ENCODE measurements at places on chromosomes 3 and 15. TPM values are rescaled to one million over a fixed set of nuclear protein-coding genes. Genes with fewer than 3 reads are reported as not detected.

Gene GASK1A
- not detected for total RNA-seq

Gene RTP4
- total RNA-seq: not detected

Gene XYLB
- total RNA-seq: 3.2 TPM

Gene TMCO5A
- not detected for total RNA-seq

Gene IQCF5
- total RNA-seq: not detected

Gene NR2E3
- total RNA-seq: not detected

Gene MESP2
- total RNA-seq: 0.43 TPM

GRCh38 chr3:33575311-33575710 is 135.1 kb upstream of the UBP1 start:
- DNase-seq: no peak

DNA sequence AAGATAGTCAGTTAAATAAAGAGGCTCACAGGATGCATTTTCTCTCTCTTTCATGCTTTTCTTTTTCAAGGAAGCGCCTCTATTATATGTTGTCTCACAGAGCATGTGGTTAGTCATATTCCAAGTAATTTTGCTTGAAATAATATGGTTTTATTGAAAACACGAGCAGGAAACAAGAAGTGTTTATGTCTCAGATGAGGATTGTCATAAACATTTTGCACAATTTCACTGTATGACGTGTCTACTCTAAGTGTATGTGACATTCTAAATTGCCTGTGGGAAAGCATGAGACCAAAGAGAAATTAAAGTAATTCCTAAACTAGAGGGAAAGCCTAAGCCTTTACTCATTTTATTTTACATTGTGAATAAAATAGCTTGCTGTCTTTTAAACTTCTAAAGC is 818.6 kb downstream of the EPHA3 start:
- DNase-seq: no peak

DNA sequence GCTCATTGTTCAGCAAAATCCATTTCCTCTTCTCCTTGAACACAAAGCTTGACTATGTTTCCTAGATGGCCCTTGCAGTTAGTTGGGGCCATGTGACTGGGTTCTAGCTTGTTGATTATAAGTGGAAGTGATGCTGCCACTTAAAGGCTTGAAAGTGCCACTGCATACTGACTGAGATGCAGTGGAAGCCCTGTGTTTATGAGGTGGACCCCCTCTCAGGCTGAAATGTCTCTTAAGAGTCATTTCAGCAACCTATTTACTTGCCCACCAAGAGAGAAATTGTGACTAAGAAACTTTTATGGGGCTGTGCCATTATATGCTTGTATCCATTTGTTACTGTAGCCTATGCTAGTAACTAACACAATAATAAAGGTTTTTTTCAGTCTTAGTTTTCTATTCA is 8.4 kb upstream of the ANP32A start:
- no peak for DNase-seq

DNA sequence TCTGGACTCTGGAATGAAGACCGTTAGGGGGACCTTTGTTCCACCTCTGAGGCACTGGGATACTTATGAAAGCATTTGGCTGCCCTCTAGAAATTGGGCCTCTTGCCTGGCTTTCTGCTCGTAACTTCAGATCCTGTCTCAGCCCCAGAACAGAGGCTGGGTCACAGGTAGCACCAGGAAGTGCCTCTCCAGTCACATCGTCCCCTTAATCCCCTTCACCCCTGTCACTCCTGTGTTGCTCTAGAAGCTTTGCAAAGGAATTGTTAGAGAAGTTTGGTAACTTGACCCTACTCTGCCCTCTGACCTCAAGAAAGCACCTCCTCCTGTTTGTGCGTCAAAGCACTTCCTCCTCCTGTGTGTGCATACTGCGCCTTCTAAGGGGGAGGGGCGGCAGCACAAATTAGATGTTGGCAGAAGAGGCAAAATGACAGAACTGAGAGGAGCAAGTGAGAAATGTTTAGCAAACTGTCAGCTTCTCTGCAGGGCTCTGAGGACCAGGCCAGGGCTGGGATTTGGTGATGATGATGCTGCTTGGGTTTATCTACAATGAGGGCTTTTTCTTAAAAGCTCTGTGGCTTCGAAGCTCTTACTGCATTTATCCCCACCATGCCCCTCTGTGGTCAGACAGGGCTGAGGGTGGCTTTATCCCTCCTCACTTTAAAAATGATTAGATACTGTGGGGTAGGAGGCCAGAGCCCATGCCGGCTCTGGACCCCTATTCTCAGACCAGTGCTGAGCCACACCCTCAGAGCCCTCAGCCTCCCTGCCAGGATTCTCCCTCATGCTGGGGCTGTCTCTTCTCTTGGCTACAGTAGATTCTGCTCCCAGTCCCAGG is 76.2 kb downstream of the LARS2 start:
- no peak for DNase-seq

DNA sequence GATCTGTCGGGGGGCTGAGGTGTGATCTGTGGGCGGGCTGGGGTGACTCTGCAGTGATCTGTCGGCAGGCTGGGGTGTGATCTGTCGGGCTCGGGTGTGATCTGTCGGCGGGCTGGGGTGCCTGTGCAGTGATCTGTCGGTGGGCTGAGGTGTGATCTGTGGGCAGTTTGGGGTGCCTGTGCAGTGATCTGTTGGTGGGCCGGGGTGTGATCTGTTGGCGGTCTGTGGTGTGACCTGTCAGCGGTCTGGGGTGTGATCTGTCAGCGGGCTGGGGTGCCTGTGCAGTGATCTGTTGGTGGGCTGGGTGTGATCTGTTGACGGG is 205.1 kb downstream of the XXYLT1 start:
- DNase-seq: no peak

GRCh38 chr3:18499301-18499700 is 74.2 kb upstream of the SATB1 start:
- no peak for DNase-seq

- DNase-seq: no peak
Measured at GRCh38 chr15:65311760-65312159, 7.3 kb downstream of the RNU5B-1 start.

GRCh38 chr3:109023656-109024254 is 70.1 kb upstream of the GUCA1C start:
- peak; percentile 26 for DNase-seq

DNA sequence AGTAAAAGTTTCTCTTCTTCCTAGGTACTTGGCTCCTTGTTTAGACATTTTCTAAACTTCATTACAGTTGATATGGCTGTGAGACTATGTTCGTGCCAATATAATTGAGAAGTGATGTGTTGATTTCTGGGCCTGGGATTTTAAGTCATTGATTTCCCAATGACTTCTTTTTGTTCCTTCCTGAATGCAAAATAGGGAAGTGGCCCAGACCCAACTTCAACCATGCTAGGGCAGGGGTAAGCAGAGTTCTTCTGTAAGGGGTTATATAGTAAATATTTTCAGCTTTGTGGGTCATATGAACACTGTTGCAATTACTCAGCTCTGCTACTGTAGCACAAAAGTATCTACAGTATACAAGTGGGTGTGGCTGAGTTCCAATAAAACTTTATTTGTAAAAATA is 320.1 kb upstream of the WNT5A start:
- no peak for DNase-seq

- no peak for DNase-seq
Measured at GRCh38 chr15:41507820-41508290, 5.8 kb downstream of the LTK start.

- no peak for DNase-seq
Measured at GRCh38 chr3:7340795-7341194, 479.9 kb downstream of the GRM7 start.

DNA sequence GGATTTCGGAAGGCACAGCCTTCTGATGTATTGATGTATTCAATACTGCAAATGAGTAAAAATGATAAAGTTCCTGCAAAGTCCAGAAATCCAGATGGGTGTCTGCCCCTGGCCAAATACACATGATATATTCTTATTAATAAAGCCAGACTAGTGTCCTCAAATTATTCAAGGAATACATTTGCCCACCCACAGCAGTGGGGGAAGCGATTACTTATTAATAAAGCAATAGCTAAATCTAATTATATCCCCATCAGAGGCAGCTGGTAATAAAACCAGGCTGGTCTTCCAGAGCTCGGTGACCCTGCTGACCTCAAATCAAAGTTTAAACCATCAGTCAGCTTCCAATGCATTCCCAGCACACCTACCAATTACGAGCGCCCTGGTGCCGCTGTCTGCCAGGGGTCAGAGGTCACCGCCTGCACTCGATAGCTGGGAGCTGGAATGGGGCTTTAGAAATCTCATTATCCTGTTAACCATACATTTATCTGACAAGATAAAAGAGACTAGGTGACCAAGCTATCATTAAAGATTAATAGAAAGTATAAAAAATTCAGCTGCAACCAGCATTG is 330.3 kb downstream of the UACA start:
- DNase-seq: no peak

- no peak for DNase-seq
Measured at GRCh38 chr15:29686445-29687203, 135.6 kb downstream of the TJP1 start.

GRCh38 chr3:169914321-169914720 is 2.9 kb downstream of the SAMD7 start:
- DNase-seq: peak; percentile 27

DNA sequence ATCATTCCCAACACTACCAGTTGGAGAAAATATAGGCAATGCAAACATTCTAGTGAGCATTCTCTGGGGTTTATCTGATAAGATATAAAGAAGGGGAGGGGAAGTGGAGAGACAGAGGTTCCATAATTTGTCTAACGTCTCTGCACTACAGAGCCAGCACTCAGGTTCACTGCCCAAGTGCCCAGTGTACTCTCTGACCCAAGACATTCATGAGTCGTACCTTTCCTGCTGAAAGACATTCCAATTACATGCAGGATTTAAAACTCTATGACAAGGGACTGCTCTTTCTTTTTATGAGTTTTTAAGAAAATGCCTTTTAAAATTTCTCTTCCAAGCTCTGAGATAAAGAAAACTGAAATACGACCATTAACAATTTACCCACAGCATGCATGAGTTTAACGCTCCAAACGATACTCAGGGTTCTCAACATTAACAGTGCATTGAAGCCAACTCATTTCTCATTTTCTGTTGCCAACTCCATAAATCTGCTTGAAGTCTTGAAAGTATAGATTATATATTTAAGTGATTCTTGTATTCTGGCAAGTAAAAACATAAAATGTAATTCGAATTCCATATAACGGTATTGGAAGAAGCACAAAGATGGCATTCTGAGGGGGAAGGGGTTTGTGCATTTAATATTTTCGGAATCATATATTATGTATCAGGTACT is 193.4 kb downstream of the SUCLG2 start:
- peak; percentile 7 for DNase-seq

Measured in Caki2 (cell line).